ENCODE measurements at places on chromosomes 1 and 21.

- DNase-seq: no peak
Measured at GRCh38 chr1:34640654-34641401, 114.0 kb upstream of the GJB5 start.

GRCh38 chr1:15020943-15021745, 132.4 kb upstream of the TMEM51 start:
- DNase-seq: no peak

DNA sequence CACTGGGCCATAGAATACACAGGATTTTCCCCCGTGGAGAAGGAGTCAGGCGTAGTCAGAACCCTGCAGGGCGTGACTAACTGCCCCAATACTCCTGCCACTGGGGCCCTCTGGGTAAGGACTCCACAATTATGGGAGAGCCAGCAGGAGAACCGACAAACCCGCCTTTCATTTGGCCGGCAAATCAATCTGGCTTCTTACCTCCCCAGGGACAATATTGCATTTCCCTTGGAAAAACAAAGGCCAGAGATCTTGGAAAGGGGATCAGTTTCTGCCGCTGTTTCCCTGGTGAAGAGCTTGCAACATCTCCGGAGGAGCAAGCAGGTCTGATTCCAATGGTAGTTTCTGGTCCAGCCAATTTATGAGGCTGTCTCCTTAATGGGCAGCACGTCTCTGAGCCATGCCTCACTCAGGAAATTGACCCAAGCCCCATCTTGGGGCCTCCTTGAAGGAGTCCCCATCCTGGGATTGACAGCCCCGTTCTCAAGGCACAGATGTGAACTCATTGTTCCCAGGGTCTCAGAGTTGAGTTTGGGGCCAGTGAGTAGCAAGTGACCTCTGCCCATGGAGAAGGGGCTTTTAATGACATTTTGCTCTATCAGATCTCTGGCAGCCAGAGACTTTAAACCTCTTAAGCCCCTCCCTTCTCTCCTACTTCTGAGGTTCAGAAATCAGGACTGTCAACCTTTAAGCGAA, 4.3 kb downstream of the TRABD2B start:
- DNase-seq: no peak

GRCh38 chr1:224525411-224526040, 90.6 kb upstream of the CNIH3 start:
- no peak for DNase-seq

GRCh38 chr1:167159782-167160181, 60.9 kb upstream of the POU2F1 start:
- no peak for DNase-seq

DNA sequence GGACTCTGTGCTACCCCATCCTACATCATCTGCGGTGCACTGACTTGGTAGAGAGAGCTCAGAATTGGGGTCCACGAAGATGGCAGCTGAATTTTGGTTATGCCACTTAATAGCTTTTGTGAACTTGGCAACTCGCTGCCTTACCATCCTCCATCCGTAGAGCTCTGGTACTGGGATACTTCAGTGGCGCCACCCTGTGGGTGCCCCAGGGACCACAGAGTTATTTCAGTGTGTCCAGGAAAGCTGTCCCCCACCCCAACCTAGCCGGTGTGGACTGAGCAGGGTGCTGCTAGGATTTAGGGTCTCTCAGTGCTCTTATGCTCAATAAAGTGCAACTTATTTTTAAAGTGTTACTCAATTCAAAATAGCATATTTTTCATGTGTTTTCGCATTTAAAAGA, 9.0 kb upstream of the USF1 start:
- no peak for DNase-seq

DNA sequence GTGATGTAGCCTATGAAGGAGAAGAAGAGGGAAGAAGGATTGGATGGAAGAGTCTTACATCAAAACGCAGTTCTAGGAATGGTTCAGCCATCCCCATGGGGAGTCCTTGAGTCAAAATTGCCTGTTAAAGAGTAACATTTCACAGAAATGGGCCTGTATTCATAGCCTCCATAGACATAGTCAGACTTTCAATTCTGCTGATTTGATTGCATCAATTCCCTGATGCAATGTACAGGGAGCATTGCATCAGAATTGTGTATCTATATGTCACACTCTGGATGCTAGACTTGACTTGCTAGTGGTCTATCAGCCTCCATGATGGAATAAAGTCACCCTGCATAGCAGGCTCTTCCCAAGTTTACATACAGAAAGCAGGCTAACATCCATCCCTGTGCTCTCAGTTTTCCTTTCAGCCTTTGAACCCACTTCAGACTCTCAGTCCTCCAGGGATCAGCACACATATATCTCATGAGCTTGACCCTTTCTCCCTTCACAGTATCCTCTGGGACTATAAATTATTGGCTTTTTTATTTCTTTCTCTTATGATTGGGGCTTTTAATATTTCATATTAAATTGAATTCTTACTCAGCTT, 1111.7 kb upstream of the B3GALT2 start:
- DNase-seq: no peak

DNA sequence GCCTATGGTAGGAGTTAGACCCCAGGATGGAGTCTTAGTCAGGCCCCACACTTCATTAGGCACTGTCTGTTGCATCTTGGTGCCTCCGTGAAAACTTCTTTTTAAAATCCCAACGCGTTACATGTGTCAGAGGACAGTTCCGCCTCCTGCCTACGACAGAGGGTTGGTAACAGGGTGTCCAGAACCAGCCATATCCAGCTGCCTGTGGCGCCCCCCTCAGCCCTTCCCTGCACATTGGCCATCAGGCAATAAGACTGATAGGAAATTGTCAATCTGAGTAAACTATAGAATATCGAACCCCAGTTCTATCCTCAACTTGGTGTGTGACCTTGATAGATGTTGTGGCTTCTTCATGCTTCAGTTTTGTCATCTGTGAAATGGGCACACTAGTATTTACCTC, 108.6 kb upstream of the CSF3R start:
- DNase-seq: no peak

GRCh38 chr1:14761291-14762153, 163.0 kb downstream of the KAZN start:
- no peak for DNase-seq

DNA sequence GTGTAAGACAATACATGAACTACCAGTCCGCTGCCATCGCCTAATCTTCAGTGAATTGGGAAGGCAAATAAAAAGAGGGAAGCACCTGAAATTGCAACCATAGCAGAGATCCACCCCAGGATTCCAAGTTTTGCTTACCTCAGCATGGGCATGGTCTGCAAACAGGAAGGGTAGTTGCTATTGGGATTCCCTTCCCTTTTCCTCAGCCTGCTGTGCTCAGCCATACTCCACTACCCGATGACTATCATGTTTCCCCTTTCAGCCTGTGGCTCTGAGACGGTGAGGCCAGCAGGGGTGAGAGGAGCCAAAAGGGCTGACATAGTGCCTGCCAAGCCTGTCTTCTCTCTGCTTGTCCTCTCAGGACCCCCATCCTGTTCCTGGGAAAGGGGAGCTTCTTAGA, 64.2 kb downstream of the GPR137B start:
- no peak for DNase-seq

DNA sequence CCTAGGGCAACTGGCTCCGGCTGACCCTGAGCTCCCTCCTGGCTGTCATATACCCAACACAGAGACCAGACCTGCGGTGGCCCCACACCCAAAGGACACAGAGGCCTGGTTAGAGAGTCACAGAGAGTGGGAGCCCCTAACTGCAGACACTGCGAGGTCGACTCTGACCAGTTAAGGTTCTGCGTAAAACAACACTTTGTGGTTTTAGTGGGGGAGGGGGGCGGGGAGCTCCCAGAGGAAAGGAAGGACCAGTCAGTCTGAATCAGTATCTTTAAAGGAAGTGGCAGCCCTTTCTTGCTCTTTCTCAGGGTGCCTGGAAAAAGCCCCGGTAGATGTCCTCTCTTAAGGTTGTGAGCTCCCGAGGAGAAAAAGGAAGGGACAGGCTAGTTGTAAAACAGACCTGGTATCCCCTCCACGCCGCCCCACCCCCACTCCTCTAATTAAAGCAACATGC, 2.4 kb downstream of the SSBP3 start:
- DNase-seq: no peak

DNA sequence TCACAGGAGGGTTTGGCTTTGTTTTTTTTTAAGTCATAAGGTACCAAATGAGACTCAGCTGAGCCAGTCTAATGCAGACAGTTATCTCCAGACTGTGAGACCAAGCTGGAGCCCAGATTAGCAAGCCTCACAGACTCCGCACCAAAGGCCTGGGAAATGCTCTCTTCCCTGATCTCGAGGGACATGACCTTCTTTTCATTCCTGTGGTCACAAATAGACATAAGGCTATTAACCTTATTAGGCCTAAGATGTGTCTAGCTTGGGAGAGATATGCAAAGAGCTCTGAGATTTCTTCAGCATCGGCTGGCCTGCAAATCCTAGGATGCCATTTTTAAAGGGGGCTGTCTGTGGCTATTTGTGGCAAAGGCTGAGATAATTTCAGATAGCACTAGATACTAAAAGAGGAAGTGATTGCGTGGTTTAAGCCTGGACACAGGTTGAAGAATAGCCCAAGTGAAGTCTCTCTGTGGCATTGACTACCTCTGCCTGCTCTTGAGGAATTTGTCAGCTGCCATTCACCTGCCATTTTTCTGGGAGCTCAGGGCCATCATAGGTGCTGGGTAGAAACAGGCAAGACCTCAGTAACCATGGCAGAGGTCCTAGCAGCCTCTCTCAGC, 301.3 kb downstream of the SIPA1L2 start:
- DNase-seq: no peak

DNA sequence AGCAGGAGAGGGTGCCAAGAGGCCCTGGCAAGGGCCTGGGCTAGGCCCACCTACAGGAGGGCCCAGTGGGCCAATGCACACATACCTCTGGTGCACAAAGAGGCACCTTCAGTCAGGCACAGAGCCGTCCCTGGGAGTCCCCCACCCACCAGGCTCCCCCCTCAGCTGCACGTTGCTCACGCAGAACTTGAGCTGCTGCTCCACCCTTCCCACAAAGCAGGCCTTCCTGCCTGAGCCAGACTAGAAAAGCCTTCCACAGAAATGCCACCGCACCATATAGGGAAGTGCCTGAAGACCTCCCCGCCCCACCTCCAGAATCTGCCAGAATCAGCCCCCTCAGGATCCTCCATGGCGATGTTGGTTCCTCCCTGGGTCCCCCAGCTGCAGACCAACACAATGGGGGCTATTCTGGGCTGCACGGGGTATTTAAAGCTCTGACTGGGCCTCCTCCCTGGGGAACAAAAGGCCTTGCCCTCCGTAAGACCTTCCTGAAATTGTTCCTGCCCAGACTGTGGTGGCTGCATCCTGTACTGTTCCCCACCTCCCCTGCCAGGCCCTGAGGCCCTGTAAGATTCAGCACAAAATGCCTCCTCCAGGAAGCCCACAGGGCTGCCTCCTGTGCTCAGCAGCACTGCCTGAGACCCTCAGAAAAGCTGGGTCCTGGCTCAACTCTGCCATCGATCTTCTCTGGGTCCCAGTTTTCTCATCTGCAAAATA, 27.2 kb downstream of the HSPG2 start:
- peak; percentile 47 for DNase-seq

GRCh38 chr21:35377505-35378090, 328.5 kb upstream of the RUNX1 start:
- no peak for DNase-seq

GRCh38 chr1:115302390-115302961, 35.6 kb downstream of the NGF start:
- DNase-seq: no peak

DNA sequence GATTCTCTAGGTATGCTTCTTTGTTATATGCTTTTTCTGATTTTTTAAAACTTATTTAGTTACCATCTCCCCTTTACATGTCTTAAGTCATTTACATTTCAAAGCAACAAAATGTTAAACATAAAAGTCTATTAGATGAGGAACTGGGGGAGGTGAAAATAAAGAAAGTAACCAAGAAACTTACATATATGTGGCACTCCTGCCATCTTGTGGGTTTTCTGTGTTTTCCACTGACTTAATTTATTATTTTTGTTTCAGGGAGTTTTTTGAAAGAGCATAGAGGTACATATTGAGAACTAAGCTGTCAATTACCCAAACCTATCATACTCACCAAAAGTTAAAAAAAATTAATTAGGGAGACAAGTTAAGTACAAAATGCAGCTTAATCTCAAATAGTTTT, 1531.1 kb downstream of the MRPL39 start:
- no peak for DNase-seq

GRCh38 chr1:220813013-220813412, 26.3 kb downstream of the MTARC1 start:
- DNase-seq: no peak

Data from stimulated activated CD4-positive, alpha-beta T cell treated with anti-CD3 and anti-CD28 coated beads, Interleukin-4, amount 100 ng/mL, for 4 hours (primary cell).